ENCODE measurements at places on chromosomes 1 and 21.
A peak's percentile ranks its signal among the peaks of the same experiment; 100 is the strongest.

GRCh38 chr1:80498673-80499072 is 1302.1 kb upstream of the ADGRL2 start:
- no peak for DNase-seq

DNA sequence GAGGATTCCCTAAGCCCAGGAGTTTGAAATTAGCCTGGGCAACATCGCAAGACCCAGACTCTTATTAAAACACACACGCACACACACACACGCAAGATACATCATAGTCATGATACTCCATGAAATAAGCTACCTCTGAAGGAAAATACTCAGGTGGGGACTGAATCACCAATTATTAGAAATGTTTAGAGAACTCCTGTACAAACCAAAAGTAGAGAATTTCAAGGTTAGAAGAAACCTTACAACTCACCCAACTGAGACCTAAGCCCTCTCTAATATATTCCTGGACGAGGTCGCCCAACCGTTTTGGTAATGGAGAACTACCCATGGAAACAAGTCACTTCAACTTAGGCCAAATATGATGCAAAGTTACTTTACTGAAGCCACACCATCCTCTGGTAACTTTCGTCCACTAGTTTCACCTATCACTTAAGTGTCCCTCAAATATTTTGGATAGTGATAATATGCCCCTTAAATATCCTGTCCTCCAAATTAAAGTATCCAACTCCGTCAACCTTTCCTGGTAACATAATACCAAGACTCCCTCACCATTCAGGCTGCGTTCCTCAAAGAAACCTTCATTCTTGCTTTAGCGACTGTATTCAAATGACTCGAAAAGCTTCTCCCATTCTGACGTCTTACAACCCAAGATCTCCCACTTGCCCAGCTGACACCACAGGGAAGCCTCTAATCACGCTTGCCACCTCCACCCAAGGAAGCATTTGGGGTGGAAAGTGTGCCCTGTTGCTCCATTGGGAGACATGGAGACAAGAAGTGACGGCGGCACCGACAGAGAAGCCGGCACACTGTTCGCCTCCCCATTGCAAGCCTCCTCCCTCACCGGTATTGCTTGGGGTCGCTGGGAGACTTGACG is 856 bp downstream of the NRDC start:
- no peak for DNase-seq

DNA sequence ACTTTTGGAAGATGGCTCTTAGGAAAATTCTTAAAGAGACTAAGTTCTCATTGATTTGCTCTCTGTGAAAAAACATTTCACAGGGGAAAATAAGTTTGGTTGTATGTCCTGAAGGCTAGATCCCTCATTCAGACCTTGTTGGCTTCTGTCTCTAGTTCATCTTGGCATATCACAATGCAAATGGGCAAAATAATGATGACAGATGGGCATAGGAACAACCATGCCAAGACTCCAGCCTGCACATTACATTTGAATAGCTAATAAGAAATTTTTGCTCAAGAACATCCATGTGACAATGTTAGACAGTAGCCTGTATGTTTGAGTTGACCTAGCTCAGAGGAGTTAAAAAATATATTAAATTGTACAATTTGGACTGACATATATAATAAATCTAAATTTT is 292.9 kb downstream of the PLA2G4A start:
- DNase-seq, result no peak

DNA sequence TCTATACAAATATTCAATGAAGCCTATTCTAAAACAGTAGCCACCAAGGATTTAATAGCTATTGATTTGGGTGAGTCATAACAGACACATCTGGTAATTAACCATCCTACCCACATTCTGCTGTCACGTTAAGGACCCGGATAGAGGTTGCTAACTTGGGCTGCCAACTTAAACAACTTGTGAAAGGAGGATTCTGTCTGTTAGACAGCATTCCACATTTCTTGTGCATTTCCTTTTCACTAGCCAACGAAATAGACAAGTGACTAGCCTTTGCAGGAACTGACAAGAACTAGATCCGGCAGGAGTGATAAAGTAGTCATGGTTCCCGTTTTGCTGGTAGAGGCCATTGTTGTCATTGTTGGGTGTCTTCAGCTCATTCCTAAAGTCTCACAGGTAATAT is 9.5 kb downstream of the DSCAM start:
- no peak for DNase-seq

DNA sequence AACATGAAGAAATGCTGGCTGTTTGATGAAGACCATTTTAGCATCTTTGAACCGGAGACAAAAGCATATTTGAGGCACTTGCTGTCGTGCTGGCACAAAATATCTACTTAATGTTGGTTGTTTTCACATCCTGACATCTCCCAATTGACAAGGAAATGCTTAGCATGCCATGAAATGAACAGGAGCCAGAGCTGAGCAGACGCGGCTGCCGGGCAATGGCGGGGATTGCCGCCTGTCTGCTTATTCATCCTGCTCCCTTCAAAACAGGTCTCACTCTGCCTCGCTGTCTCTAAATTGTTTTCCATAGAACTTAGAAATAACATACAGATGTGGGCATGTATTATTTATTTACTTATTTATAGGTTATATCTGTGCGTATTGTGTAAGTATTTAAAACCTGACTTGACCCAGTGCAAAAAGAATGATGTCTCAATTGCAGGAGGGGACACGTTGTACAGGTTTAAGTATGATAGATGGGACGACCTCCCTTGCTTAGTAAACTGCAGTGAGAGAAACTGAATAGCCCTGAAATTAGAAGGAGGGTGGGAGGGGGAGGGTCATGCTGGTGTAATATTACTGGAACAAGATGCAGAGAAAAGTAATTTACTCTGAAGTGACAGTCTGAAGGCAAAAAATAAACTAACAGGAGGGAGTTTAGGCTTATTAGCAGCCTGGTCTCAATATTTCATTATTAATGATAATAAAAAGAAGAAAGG is 590.4 kb upstream of the PLXNA2 start:
- no peak for DNase-seq

GRCh38 chr1:28437924-28438699 is 67.7 kb upstream of the RCC1 start:
- no peak for DNase-seq

GRCh38 chr1:193537266-193538002 is 351.0 kb upstream of the B3GALT2 start:
- DNase-seq, result peak; percentile 47

DNA sequence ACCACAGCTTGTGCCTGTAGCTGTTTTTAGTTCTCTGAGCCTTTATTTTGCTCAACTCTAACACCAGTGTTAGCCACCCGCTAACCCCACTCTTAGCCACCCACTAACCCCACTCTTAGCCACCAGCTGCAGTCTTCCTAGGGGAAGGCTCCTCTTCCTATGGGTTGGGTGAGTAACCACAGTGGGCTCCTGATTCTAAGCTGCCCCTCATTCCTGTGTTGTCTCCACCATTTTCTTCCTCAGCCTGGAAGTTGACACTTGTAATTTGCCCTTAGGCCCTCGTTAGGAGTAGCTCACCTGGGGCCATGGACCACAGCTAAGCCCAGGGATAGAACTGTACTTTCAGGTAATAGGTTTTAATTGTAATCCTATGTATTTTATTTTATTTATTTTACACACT is 782.9 kb upstream of the TPTE start:
- DNase-seq, result no peak

DNA sequence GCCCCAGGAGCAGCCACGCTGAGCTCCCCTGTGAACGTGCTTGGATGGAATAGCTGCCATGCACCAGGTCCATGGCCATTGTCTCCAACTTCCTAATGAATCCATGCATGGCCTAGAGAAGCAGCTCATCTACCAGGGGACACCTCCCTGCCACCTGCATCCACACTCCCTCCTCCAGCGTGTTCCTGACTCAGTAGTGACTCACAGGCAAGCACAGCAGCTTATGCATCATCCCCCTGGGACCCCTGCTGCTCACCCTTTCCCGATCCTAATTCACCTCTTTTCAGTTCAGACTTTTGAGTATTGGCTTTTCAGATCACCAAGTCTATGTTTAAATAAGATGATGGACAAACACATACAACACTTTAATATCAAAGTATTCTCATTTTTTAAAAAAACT is 39.9 kb upstream of the TADA1 start:
- DNase-seq, result no peak

GRCh38 chr1:220579317-220579716 is 51.4 kb downstream of the MARK1 start:
- DNase-seq, result peak; percentile 22

DNA sequence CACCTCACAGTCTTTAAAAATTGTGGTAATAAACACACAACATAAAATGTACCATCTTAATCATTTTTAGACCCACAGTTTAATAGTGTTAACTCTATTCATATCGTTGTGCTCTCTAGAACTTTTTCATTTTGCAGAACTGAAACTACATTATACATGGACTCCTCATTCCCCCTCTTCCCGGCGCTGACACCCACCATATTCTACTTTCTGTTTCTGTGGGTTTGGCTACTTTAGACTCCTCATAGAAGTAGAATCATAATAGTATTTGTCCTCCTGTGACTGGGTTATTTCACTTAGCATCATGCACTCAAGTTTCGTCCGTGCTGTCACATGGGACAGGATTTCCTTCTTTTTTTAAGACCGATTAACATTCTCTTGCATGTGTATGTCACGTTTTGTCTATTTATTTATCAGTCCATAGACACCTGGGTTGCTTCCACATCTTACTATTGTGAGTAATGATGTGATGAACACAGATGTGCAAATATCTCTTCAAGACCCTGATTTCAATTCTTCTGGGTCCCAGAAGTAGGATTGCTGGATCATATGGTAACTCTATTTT is 62.9 kb upstream of the TMPRSS2 start:
- peak; percentile 47 for DNase-seq

DNA sequence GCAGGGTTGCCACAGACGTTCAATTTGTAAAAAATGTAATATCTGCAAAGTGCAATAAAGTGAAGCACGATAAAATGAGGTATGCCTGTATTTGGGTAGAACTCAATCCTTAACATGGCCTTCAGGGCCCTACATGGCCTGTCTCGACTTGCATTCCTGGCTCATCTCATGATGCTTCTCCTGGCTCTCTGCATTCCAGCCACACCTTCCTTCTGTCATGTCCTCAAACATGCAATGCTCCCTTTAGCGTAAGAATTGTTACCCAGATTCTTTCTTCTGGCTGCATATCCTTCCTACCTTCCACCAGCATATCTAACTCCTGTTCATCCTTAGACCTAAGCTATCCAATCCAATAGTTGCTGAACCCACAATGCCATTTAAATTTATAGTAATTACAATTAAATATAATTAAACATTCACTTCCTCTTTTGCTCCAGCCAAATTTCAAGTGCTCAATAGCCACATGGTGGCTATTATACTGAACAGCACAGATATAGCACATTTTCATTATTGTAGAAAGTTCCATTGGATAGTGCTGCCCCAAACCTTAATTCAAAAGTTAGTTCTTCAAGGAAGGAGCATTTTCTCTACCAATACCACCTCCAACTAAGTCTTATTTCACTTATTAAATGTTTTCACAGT is 32.6 kb downstream of the FGGY start:
- DNase-seq, result no peak

GRCh38 chr1:205458777-205459566 is 3.1 kb upstream of the BLACAT1 start:
- DNase-seq, result no peak

GRCh38 chr1:243957141-243957540 is 93.9 kb upstream of the ZBTB18 start:
- no peak for DNase-seq

DNA sequence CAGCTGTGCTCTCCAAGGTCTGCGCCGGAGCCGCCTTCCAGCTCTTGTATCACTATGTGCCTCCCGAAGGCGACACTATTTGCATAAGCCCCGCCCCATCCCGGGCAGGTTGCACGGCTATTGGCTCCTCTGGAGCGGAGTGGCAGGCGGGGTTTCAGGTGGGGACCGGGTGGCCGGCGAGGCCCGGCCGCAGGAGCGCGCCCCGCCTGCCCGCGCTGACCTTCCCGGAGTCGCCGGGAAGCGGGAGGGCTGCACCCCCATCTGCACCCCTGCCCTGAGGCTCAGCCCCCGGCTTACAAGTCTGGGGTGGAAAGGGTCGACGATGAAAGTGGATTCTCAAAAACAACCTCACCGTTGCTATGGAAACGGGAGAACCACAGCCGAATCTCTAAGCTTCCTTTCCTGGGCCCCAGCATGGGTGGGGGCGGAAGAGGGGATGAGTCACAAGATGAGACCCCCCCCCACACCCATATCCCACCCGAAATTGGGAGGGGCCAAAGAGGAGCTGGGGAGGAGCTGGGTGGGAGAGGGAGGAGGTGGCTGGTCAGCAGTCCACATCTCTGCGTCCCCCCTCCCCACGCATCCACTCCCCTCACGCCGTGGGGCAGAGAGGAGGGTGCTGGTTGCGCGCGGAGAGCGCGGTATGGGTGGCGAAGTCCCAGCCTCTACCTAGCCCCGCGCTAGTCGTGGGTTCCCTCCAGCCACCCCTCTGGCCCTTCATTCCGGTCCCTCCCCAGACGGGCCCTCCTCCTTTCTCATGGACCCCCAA is at the start of gene HPCAL4:
TSS of gene HPCAL4 (minus strand) at position 51 of the 769 bp plus-strand sequence. CDS start 6,830 bp downstream, outside the sequence.
- DNase-seq, result peak; percentile 77

DNA sequence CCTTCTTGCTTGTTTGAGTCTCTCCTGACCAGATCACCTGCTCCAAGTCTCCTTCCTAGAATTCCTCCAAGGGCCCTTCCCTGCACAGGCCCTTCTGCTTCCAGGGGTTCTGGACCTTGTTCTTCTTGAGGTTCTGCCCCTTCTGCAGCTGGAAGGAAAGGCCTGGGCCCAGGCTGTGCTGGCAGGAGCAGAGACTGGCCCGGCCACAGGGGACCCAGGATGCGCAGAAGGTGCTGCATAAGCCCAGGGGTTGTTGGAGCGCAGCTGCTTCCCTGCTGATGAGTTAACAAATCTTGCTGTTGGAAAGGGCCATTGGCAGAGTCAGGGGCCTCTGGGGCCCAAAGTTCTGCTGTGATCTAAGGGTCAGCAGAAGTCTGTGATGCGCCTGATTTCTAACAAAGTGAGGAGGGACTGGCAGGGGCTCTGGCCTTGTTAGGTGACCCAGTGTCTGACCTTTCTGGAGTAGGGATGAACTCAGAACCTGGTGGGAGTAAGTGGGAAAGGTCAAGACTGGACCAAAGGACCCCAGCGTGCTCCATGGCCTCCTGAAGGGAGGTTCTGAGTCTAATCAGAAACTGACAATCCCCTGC is 509.8 kb downstream of the PTPRU start:
- DNase-seq, result no peak

DNA sequence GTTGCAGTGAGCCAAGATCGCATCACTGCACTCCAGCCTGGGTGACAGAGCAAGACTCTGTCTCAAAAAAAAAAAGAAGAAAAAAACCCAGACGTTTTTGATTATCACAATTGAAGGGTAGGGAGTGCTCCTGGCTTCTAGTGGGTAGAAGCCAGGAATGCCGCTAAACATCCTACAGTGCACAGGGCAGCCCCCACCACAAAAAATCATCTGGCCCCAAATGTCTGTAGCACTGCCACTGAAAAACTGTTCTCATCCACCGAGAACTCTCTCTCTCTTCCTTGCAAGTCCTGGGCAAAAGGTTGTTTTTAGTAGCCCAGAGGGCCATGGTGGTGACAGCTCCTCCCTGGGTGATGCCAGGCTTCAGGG is 35.6 kb upstream of the GPR157 start:
- DNase-seq, result no peak

DNA sequence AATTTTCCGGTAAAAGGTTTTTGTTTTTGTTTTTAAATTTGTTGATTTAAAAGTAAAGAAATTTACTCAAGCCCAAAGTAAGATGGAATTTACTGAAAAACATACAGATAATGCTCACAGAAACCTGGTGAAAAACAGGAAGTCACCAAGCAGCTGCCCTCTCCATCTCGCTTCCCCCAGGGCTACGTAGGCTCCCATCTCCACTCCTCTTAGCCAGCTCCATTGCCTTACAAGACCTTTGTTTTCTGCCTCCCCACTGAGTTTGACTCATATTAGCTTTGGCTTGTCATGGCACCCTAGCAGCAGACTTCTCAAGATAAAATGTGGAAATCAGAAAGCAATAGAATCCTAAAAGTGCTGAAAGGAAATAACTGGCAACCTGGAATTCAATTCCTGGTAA is 57.9 kb downstream of the PHTF1 start:
- DNase-seq, result no peak
